Astrocyte (in vitro differentiated cells and primary cell): ENCODE measurements at places on chromosomes 2 and 18. TPM values are rescaled to one million over a fixed set of nuclear protein-coding genes. Genes with fewer than 3 reads are reported as not detected.

- DNase-seq: no peak
Observed at GRCh38 chr2:199439542-199439941, 18.2 kb downstream of the SATB2 start.

- no peak for DNase-seq
Observed at GRCh38 chr2:175576875-175577274, 395.4 kb upstream of the ATP5MC3 start.

The SFT2D3 gene
- 2.9 and 3.0 TPM in 2 replicates for total RNA-seq

DNA sequence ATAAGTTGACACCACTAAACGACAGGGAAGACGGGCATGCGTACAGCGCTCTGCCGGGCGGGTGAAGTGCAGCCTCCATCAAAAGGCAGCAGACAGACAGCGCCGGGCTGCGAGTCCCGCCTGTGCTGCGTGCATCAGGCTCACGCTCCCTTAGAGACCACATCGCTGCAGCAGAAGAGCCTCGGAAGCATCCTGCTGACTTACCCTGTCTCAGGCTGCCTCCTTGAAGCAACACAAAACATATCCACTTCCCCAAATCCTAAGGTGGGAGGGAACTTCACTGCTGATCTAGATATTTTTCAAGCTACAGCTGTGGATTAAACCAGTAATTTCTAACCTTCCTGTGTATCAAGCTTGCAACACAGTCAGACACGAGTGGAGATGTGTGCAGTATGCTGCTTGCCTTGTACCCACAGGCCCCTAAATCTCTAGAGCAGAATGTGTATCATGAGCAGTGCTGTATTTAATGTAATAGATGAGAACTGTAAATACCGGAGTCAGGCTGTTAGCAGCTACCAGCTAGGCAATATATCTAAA, 6.4 kb downstream of the MYT1L start:
- no peak for DNase-seq

DNA sequence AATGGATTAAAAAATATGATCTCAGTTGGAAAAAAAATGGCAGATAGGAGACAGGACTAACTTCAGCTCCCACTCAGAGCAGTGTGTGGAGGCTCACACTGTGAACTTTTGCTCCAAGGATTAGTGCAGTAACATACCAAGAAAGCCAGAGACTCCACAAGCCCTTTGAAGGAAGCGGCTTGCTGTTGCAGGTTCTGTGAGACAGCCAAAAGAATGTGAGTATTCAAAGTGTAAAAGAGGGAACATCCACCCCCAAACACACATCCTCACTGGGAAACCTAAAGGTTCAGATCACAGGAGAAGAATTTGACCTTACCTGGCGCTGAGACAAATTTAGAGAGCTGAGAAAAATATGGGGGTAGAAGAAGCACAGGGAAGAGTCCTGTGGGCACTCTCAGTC, 77.5 kb downstream of the FAM171B start:
- peak; percentile 25 for DNase-seq

The NPPC gene
- 0.66 and 0.84 TPM in 2 replicates for total RNA-seq

The ABHD1 gene
- not detected in 2 replicates for total RNA-seq

DNA sequence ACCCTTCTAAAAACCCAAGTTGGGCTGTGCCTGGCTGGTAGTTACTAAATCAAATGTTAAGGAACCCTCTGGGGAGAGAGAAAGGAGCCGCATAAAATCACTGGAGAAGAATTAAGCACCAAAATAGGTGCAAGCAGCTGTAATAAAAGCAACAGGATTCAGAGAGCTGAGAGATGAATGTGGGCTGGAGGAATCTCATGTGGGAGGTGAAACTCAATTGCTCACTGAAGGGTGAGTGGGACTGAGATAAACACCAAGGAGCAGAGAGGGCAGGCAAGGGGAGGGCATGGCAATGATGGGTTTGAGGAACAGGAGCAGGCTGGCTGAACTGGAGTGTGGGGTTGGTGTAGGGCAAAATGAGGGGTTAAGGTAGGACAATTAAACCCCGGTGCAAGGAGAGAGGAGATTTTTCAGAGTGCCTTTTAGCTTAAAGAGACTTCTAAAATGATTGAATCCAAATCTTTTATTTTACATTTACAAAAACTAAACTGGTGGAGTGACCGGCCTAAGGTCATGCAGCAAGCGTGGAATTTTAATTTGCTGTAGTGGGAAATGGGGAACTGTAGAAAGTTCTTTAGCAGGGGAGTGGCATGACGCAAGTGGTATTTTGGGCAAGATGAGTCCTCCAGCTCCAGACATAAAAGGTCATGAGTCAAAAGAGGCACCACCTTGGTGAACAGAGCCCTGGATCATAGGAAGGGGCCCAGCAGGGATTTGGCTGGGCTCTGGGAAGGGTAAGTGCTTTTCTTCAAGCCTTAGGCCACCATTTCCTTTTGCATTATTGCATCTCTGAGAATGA, 10.5 kb downstream of the PLB1 start:
- DNase-seq: peak; percentile 52
